ENCODE measurements at places on chromosomes 3 and 15. TPM values are rescaled to one million over a fixed set of nuclear protein-coding genes. Genes with fewer than 3 reads are reported as not detected.

The SMCO1 gene
- not detected for polyA plus RNA-seq

The MKRN2OS gene
- 2.7 TPM for polyA plus RNA-seq

DNA sequence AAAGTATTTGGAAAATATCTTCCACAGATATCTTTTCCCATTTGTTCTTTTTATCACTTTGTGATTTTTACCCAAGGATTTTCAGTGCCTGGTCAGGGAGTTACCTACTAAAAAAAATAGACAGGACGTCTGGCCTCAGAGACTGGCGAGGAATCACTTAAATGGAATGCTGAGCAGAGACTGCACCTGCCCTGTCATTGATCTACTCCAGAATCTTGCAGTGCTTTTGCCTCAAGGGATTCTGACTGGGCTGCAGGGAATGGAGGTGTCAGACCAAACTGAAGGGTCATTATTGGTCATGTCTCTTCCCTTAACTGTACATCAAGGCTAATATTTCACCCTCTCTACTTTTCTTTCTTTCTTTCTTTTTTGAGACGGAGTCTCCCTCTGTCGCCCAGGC, 12.1 kb upstream of the RYR3 start:
- no peak for DNase-seq

DNA sequence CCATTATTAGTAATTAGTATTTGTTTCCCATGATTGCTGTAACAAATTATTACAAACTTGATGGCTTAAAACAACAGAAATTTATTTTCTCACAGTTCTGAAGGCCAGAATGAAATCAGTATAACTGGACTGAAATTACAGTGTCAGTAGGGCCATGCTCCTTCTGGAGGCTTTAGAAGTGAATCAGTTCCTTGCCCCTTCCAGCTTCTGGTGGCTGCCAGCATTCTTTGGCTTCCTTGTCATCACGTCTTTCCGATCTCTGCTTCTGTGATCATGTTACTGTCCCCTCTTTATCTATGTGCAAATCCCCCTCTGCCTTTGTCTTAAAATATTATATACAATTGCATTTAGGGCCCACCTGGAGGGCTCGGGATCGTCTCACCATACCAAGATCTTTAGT, 92.0 kb downstream of the FOXB1 start:
- no peak for DNase-seq

DNA sequence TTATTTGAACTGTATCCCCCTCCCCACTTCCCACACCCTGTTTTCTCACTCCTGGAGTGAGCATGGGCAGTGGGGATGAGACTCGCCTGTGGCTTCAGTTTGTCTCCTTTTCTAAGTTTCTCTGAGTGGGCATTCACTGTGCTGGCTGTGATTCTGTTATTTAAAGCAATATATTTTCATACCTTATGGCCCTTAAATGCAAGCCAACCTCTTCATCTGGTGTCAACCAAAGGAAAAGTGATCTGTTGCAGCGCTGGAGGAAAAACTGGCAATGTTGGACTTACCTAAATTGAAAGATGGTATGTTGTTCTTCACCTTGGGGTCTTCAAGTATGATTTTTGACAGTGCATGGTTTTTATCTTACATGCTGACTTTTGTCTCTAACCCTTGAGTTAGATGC, 56.1 kb downstream of the RBM6 start:
- DNase-seq, result no peak

The MTFMT gene
- polyA plus RNA-seq, result 13.4 TPM

GRCh38 chr15:73504885-73505284, 61.9 kb downstream of the REC114 start:
- no peak for DNase-seq

The SATB1 gene
- 41.3 TPM for polyA plus RNA-seq

Measured in left renal cortex interstitium (tissue), 4 donors.